ENCODE measurements at places on chromosomes 12 and 14. TPM values are rescaled to one million over a fixed set of nuclear protein-coding genes. Genes with fewer than 3 reads are reported as not detected.

The DEGS2 gene
- not detected for polyA plus RNA-seq

The SRRM4 gene
- 0.67 TPM for polyA plus RNA-seq

The TEAD4 gene
- 8.2 TPM for polyA plus RNA-seq

The RNASE9 gene
- polyA plus RNA-seq: not detected

The PRKAG1 gene
- 71.6 TPM for polyA plus RNA-seq

The SERPINA12 gene
- not detected for polyA plus RNA-seq

The DEPDC4 gene
- 0.67 TPM for polyA plus RNA-seq

The COX8C gene
- polyA plus RNA-seq: not detected

The ANO4 gene
- 10.8 TPM for polyA plus RNA-seq

The MEG3 gene
- polyA plus RNA-seq: 736 TPM

The KRT6C gene
- polyA plus RNA-seq: not detected

Measured in adrenal gland (tissue), 19 donors.